H7 (cell line): ENCODE measurements at places on chromosomes 2 and 18. TPM values are rescaled to one million over a fixed set of nuclear protein-coding genes. Genes with fewer than 3 reads are reported as not detected.

GRCh38 chr2:74498500-74499266 is 720 bp downstream of the LBX2 start:
- peak; percentile 84 for DNase-seq

DNA sequence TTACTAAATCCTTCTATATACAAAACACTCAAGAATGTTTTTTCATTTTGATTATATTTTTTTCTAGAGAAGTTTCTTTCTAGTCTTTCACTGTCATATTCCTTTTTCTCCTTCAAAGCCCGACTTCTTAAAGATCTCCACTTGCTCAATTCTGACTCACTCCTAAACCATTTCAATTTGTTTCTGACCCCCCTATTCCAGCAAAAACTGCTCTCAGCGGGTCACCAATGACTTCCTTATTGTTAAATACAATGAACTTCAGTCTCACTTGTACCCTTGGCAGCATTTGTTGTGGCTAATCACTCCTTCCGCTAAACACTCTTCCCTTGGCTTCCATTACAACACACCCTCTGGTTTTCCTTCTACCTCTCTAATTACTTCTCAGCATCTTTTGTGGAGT is 111.1 kb upstream of the RBBP8 start:
- DNase-seq: peak; percentile 16

DNA sequence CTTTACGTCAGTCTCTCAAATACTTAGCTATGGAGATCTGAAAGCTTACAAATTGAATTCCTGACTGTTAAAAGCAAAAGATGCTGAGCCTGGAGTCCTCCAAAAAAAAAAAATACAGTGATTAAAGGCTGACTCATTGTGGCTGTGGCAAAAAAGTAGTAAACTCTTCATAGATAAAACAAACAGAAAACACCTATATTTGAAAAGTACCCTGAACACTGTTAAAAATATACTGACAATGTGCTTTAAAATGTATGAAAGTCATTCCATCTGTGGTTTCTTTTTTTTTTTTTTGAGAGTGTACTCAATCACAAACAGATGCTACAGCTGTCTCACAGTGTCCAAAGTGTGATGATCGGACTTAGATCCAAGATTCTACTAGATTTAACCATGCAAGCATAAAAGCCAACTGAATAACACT is 267.6 kb upstream of the CYP26B1 start:
- no peak for DNase-seq

DNA sequence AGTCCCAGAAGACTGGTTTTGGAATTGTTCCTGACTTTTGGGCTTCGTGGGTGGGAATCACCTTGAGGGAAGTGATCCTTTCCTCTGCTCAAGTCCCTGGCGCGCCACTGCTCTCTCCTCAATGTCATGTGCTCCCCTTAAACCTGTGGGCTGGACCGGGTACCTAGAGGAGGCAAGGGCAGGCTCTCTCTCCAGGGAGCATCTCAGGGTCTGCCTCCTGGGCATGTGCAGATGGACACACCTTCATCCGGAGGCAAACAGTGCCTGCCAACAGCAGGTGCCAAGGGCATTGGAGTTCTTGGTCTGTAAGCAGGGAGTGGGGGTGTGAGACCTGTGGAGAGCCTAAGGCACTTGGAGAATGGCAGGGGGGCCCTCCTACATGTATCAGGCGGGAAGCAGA is 142.6 kb downstream of the INHBB start:
- no peak for DNase-seq

- no peak for DNase-seq
Observed at GRCh38 chr2:128545829-128546228, 227.2 kb upstream of the HS6ST1 start.

DNA sequence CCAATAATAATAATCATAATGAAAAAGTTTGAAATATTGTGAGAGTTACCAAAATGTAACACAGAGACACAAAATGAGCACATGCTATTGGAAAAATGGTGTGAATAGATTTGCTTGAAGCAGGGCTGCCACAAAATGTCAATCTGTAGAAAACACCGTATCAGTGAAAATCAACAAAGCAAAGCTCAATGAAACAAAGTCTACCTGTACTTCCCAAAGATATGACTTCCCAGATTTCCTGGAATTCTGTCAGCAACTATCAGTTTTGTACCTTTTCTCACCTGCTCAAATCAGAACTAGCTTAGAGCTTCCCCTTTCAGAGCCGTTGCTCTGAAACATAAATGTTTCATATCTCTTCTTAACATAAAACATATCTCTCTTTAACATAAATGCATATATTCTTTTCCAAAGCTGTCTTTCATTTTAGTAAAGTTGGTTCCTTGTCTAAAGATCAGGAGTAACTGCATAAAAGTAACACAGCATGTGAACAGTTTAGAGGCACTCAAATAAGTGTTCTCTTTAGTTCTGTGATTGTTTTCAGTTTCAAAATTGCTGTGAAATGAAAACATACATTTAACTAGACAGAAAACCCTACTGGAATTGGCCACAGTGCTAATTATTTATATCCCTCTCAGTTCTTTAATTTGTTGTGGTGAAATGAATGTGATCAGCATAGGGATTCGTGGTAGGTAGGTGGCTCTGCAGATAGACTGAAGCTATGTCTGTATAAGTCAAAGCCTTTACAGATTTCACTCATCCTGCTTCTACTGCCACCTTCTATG is 262.5 kb downstream of the KCNJ3 start:
- DNase-seq: no peak

DNA sequence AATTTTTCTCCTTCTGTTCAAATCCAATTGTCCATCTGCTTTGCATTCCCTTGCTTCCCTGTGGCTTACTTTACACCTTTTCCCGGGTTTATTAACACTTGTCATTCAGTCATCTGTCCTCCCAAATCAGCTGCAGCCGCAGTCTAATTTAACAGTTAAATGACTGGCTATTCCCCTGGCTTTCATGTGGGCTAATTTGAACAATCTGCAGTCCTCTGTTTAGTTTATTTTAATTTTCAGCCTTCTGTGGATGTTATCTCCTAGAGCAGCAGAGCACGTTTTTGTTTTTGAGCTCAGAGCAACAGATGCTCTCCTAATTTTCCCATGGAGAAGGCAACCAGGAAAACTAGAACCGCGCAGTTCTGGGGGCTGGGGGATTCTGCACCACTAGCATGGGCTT is 55.0 kb downstream of the MEP1B start:
- no peak for DNase-seq

DNA sequence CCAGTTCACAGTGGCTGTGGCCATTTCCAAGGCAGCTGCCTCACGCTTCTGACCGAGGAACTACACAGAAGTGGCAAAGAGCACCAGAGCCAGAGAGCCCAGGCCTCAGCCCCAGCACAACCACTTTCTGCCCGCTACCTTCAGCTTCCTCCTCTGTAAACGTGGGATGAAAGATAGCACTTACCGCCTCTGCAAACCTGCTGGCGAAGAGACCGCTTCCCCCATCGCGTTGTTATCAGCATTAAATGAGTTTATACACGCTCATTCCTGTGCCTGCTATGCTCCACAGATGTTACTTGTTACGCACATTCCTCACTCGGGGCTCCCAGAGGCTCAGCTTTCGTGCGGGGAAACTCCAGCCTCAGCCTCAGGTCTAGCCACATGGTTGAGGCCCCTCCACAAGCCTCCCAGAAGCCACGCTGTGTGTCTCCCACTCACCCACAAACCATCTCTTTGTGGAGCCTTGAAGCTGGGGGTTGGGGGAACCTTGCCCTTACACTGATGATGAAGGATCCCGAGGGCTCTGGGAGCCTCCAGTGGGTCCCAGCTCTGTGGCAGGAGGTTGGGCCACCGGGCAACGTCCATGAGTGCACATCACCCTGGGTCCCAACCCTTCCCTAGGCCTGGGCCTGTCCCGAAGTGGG is 63.3 kb upstream of the SMAD7 start:
- DNase-seq: peak; percentile 22

Gene LBX2
- total RNA-seq: 0.11 and 0.17 TPM in 2 replicates

Gene IL1F10
- total RNA-seq: not detected in 2 replicates

Gene ACADL
- total RNA-seq: not detected in 2 replicates

- DNase-seq: no peak
Observed at GRCh38 chr2:134796373-134796772, 42.0 kb upstream of the ACMSD start.

Gene TLX2
- total RNA-seq: not detected in 2 replicates

GRCh38 chr18:11747731-11748130 is 58.7 kb downstream of the GNAL start:
- peak; percentile 90 for DNase-seq
